ENCODE measurements at places on chromosomes 13 and 19. TPM values are rescaled to one million over a fixed set of nuclear protein-coding genes. Genes with fewer than 3 reads are reported as not detected.

The MCOLN1 gene
- total RNA-seq = 16.2 TPM

DNA sequence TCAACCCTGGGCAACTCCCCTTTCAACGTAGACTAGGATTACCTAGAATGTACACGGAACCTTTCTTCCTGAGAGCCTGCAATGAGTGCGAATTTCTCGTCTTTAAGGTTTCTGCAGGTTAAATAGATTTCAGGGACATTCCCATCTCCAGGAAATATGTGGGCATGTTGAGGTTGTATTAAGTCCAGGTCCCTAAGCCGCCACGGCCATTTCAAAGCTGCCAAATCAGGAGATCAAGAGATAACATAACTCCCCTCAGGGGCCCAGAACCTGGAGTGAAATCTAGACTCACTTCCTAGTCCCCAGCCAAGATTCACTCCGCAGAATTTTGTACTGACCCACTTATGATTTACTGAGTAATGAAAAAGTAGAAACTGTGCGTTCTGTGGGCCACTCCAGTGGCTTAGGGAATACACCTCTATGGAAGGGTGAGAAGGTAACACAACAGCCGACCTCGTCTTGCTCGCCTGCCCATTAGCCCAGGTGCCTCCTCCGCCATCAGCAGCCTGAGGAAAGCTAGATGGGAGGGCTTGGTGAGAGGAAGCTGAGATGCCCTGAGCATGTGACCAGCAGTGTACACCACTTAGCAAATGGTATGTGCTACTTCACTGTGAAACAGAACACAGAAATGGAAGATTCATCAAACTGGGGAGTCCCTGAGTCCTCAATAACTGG is 98.5 kb upstream of the SOX1 start:
- no peak for DNase-seq

- no peak for DNase-seq
These were observed 15.7 kb downstream of the COL4A1 start for GRCh38 chr13:110291286-110291685.

The SMAD9 gene
- not detected for total RNA-seq

The LYPD3 gene
- total RNA-seq = 1.1 TPM

The C19orf67 gene
- not detected for total RNA-seq

DNA sequence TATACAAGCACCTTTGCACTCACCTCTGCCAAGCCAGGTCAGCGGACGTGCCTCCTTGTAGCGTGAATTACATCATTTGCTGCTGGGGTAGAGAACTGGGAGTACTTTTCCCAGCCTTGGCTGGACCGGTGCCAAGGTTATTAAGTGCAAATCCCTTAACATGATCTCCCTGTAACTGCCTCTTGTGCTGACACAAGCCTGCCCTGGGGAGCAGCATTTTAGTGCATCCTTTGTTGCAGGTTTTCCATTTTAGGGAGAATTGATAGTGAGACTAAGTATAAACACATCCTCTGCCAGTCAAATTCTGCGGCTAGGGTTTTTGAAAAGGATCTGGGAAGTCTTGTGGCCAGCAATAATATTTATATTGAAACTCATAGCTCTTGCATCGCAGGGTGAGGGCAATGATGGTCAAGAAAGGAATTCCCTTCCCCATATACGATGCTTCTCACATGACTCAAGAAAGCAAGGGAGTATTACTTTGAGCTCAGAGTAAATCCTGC is 32.7 kb upstream of the DCLK1 start:
- no peak for DNase-seq

GRCh38 chr13:109090796-109091195 is 461.4 kb downstream of the MYO16 start:
- no peak for DNase-seq

DNA sequence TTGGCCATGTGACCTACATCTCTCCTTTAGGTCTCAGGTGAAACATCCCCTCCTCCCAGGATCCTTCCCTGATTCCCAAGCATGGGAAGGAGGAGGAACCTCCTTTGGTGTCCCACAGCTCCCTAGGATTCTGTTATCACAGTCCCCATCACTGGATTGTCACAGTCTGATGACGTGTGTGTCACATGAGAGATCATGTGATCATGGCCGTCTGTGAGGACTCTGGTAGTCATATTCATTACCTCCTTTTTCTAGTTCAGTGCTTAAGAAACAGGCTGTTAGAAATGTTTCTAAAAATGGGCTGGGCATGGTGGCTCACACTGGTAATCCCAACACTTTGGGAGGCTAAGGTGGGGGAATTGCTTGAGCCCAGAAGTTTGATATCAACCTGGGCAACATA is 3.0 kb downstream of the DHX34 start:
- DNase-seq = no peak

DNA sequence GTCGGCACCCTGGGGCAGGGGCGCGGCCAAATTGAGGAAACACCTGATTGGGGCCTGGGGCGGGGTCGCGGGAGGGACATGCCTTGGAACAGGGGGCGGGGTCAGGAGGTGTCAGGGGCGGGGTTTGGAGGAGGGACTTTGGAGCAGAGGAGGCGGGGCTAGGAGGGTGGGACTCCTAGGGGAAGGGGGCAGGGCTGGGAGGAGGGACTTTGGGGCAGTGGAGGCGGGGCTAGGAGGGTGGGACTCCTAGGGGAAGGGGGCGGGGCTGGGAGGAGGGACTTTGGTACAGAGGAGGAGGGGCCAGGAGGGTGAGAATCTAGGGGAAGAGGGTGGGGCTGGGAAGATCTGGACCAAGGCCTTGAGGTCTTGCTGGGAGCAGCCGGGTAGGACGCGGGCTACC is 21.9 kb downstream of the GRIN2D start:
- peak; percentile 85 for DNase-seq

GRCh38 chr13:21615427-21615826 is 11.5 kb upstream of the MICU2 start:
- DNase-seq = no peak

The CCDC8 gene
- total RNA-seq = not detected

- no peak for DNase-seq
These were observed 40.2 kb downstream of the CCNE1 start for GRCh38 chr19:29851769-29852521.

GRCh38 chr13:108575430-108575829 is 54.0 kb upstream of the MYO16 start:
- no peak for DNase-seq

The SHISA2 gene
- 0.50 TPM for total RNA-seq

DNA sequence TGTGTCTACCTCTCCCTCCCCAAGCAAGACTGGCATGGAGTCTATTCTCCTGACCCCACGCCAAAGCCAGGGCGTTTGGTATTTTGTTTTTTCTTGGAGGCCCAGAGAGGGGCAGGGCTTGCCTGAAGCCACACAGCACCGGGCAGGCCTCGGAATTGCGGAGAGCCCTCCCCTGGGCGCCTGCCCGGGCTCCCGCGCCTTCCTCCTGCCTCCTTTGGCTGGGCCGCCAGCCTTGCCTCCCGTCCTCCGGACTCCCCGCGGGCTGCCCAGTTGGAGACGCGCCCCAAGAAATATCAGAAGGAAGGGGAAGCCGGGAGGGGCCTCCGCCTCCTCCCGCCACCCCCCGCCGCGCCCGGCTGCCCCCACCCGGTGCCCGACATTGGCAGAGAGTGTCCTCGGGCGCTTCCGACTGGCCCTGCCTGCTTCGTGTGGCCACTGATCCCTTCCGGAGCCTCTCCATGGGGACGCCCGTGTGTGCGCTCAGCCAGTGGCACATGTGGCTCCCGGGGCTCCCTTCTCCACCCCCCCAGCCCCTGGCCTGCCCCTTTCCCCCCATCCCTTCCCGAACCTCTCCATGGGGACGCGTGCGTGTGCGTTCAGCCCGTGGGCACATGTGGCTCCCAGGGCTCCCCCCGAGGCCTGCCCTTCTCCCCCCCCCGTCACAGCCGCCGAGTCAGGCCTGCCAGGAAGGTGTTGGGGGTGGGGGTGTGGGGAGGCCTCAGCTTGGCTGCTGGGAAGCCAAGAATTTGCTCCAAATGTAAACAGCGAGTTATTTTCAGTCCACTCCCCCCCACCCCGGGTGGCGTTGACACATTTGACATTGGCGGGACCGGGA is 37.3 kb downstream of the NFIC start:
- no peak for DNase-seq

The SYNGR4 gene
- total RNA-seq = not detected

GRCh38 chr13:20415694-20416107 is 110.0 kb downstream of the CRYL1 start:
- DNase-seq = no peak

DNA sequence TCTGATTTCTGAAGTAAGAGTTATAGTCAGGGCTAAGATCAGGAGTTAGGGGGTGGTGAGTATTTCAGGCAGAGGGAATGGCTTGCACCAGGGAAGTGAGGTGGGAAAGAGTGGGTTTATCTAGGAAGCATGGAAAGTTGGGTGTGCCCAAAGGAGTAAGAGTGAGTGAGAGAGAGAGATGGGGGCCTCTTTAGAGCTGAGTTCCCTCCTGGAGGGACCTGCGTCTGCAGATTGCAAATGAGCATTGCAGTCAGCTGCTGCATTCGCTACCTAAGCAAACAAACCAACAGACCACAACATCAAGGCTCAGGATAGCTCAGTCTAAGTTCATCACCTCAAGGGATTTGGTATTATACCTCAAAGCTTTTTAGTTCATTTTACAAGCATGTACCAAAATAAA is 405.8 kb downstream of the FGF9 start:
- no peak for DNase-seq

The KASH5 gene
- total RNA-seq = not detected

The C13orf42 gene
- not detected for total RNA-seq

The PGLYRP2 gene
- total RNA-seq = not detected

GRCh38 chr13:24660023-24660741 is 20.0 kb upstream of the ATP12A start:
- DNase-seq = no peak

GRCh38 chr13:41512441-41512840 is 55.1 kb downstream of the RGCC start:
- DNase-seq = no peak

DNA sequence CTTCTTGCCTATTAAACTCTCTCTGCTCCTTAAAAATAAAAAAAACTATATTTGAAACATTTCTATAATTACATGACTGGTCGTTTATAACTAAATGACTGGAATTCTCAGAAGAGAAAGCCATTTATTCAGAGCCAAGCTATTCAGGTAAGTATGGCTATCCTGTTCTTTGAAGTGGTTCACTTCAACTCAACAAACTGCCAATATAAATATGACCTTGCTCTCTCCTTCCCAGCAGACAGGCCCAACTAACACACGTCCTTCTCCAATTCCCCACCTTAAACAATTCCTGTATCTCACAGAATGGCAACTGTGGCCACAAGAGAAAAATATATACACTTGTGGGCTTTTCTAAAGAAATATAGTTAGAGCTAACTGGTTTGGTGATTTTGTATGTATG is 153.9 kb downstream of the MIPEP start:
- DNase-seq = no peak

The CACNA1A gene
- total RNA-seq = 0.63 TPM

- no peak for DNase-seq
These were observed 1.4 kb downstream of the SUGP2 start for GRCh38 chr19:19031891-19032290.

The ZNF763 gene
- total RNA-seq = 2.0 TPM

- no peak for DNase-seq
These were observed 1.5 kb downstream of the SMAD9 start for GRCh38 chr13:36918246-36919131.

GRCh38 chr13:51687947-51688714 is 103.9 kb downstream of the WDFY2 start:
- no peak for DNase-seq

DNA sequence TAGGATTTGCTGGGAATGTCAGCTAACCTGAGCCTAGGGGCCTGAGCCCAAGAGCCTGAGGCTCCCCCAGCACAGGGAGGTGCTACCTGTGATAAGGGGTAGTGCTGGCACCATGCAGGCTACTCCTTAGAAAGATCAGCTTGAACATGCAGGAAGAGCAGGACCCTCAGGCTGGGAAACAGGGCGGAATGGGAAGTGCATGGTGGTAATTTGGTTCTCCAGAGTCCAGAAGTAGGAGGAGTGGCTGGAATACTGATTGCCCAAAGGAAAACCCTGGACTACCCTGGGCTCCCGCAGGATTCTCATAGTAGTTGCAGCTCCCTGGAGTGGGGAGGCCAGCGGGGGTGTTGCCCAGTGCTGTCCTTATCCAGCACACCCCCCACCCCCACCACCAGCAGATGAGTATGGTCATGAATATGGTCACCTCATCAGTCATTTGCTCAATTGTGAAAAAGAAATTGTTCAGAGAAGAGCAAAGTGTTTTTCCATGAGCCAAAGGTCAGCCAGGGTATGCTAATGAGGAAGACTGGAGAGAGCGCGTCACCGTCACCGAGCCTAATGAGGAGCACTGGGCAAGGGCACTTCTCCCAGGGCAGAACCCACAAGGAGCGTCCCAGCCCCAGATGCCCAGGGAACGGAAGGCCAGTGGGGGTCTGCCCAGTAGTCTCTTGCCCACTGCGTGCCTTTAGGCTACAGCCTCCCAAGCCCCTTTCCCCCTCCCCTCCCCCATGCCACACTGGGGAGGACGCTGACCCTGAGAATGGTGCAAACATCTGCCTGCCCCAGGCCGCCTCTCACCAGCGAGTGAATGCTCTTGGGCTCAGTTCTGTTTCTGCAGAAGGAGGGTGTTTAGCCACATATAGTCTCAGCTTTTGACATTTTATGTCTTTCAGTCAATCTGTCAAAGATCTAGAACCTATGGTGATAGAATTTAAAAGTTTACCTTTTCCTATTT is 5.3 kb downstream of the SLC25A15 start:
- no peak for DNase-seq

DNA sequence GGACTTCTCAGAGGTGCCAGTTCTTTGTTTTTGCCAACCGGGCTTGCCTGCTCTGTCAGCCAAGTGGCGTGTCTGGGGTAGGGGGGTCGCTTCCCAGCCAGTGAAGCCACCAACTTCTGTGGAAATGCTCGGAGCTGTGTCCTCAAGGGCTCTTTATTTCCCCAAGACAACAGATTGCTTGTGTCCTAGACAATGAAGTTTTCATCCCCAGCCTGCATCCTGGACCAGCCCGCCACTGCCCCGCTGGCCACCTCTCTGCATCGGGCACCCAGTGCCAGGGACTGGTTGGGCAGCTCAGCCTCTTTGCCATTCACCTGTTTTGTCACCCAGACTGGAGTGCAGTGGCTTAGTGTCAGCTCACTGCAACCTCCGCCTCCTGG is 3.7 kb downstream of the RAB11B start:
- DNase-seq = no peak

The IGFL2 gene
- not detected for total RNA-seq

The CGB7 gene
- not detected for total RNA-seq

DNA sequence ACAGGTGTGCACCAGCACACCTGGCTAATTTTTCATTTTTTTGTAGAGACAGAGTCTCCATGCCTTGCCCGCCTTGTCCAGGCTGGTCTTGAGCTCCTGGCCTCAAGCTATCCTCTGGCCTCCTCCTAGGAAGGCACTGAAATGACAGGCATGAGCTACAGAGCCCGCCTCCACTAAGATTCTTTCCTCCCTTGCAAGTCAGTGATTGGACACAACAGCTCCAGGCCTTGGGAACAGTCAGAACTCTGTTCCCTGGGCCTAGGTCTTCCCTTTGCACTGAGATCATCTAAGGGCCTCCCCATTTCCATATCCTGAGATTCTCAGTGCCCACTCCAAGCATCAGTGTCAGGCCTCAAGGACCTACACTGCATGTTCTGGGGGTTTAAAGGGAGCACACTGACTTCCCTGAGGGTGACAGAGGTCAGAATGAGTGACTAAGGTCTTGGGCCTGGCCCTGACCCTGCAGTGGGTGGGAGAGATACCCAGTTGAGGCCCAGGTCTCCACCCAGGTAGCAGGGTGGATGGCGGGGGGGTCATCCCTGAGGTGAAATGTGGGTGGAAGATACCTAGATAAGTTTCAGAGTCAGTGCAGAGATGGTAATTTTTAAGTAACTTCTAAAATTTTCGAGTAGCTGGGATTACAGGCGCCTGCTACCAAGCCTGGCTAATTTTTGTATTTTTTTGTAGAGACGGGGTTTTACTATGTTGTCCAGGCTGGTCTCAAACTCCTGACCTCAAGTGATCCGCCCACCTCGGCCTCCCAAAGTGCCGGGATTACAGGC is 17.3 kb upstream of the ERCC1 start:
- no peak for DNase-seq

GRCh38 chr19:38245826-38246498 is 10.2 kb downstream of the PPP1R14A start:
- no peak for DNase-seq
